ENCODE measurements at places on chromosomes 1 and 21.

GRCh38 chr21:36708286-36709029 lies 9.5 kb downstream of the SIM2 start:
- DNase-seq: no peak

- DNase-seq: no peak
Measured at GRCh38 chr1:233045588-233045987, 95.2 kb downstream of the NTPCR start.

- no peak for DNase-seq
Measured at GRCh38 chr1:66351913-66352312, 182.0 kb upstream of the SGIP1 start.

GRCh38 chr1:53860967-53861411 lies 22.9 kb upstream of the NDC1 start:
- no peak for DNase-seq

- DNase-seq: no peak
Measured at GRCh38 chr21:26539566-26539965, 33.5 kb downstream of the CYYR1 start.

- DNase-seq: no peak
Measured at GRCh38 chr1:6923012-6923411, 137.8 kb downstream of the CAMTA1 start.

DNA sequence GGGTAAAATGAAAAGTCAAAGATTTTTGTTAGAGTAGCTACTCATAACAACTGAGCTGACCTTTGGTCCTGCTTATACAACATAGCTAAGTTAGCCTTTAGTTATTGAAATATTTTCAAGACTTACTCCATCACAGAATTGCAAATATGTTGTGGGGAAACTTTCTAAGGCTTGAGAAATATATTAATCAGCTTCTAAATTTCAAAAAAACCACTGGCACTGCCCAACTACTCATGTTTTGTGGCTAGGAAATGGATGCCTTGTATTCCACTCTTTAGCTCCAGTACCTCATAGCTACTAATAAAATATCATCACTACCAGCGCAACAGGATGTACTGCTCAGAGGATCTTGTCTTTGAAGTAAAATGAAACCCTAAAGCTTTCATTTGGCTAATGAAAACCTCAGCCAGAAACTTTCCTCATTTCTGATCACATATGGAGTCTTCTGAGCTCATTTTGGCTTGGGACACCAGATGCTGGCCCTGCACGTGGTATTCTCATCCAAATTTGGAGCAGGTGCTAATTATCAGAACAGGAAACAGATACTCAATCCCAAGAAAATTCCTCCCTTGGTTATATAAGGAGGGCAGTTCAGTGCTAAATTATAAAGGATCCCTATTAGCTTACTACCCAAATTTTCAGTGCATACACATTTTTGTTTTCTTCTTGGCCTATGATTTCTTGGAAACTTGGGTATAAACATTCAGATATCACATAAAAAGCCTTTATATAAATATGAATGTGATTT lies 690.7 kb downstream of the ADGRL2 start:
- DNase-seq: no peak

GRCh38 chr1:112083487-112083886 lies 94.0 kb upstream of the KCND3 start:
- DNase-seq: no peak

DNA sequence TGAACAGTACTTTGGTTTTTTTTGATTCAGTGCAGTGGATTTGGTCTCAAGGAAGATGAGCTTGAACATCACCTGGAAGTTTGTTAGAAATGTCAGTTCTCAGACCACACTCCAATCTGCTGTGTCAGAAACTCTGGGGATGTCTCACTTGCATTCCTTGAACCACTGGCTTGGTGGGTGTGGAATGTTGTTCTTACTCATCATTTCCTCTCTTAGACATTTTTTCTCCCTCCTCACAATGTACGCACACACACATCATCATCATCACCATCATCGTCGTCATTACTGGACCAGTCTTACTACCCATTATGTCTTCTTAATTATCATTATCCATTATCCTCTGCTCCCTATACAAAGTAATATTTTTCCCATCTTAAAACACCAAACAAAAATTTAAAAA lies 91.9 kb upstream of the KCNK2 start:
- no peak for DNase-seq

- DNase-seq: no peak
Measured at GRCh38 chr1:167797015-167797414, 75.2 kb downstream of the MPZL1 start.

- DNase-seq: no peak
Measured at GRCh38 chr1:67711855-67712212, 26.8 kb downstream of the GADD45A start.
